Adrenal gland (tissue), 19 donors: ENCODE measurements at places on chromosomes 4 and X. TPM values are rescaled to one million over a fixed set of nuclear protein-coding genes. Genes with fewer than 3 reads are reported as not detected.

DNA sequence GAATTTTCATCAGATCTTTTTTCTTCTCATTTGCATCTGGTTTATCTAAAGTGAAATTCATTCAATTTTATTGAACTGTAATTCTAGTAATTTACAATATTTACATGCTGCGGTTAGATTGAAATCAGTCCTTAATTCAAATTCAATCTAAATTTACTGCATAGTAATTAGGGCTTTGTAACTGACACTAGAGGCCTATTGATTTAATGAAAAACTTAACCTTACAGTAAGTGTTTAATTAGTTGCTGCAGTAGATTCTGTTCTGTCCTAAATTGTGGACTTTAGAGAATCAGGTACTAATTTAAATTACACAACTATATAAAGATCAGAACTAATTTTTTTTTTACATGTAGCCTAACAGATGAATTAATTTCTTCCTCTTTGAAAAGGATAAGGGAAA is 758.8 kb upstream of the TENM3 start:
- no peaks in the 10 kb centered on the region for H3K36me3 ChIP-seq
- DNase-seq = no peak
- no peaks in the 10 kb centered on the region for H3K27me3 ChIP-seq

MAOA gene
- polyA plus RNA-seq = 15.5 TPM

GRCh38 chrX:113522814-113523213 is 682.2 kb upstream of the AMOT start:
- H3K27ac ChIP-seq = no peak overlapping the region
- H3K4me1 ChIP-seq = no peaks in the 10 kb centered on the region
- no peak for DNase-seq
- no peak overlapping the region for H3K4me3 ChIP-seq
- no peaks in the 10 kb centered on the region for H3K36me3 ChIP-seq
- H3K27me3 ChIP-seq = no peaks in the 10 kb centered on the region

- no peaks in the 10 kb centered on the region for H3K27me3 ChIP-seq
- no peaks in the 10 kb centered on the region for H3K36me3 ChIP-seq
- H3K4me3 ChIP-seq = no peak overlapping the region
Observed at GRCh38 chr4:87232216-87232615, 11.8 kb upstream of the KLHL8 start.

RBM46 gene
- polyA plus RNA-seq = not detected

GRCh38 chrX:111410590-111411078 is 1.4 kb downstream of the DCX start:
- no peaks in the 10 kb centered on the region for H3K4me1 ChIP-seq
- no peak overlapping the region for H3K4me3 ChIP-seq
- DNase-seq = no peak

DNA sequence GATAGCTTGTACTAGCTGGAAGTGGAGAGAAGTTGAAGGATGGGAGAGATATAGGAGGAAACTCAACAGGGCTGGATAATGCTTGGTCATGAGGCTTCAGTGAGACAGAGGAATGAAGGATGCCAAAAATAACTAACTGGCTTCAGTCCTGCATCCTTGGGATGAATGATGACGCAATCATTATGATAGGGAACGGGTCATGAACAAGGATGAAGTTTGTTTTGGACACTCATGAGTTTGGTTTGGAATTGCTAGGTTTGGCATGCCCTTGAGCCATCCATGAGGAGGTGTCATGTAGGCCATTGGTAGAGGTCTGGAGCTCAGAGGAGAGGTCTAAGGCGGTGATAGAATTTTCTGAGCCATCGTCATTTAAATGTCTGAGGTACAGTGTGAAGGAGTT is 160.0 kb upstream of the NHS start:
- H3K4me1 ChIP-seq = no peaks in the 10 kb centered on the region
- H3K27me3 ChIP-seq = peaks cover 5% of the 10 kb centered on the region
- DNase-seq = no peak
- H3K4me3 ChIP-seq = no peak overlapping the region
- no peak overlapping the region for H3K27ac ChIP-seq
- H3K36me3 ChIP-seq = no peaks in the 10 kb centered on the region

CLDN34 gene
- not detected for polyA plus RNA-seq

- no peak overlapping the region for H3K27ac ChIP-seq
- H3K4me3 ChIP-seq = no peak overlapping the region
- H3K4me1 ChIP-seq = no peaks in the 10 kb centered on the region
- DNase-seq = no peak
- no peaks in the 10 kb centered on the region for H3K27me3 ChIP-seq
Observed at GRCh38 chr4:168508683-168509082, 11.8 kb downstream of the PALLD start.

STBD1 gene
- polyA plus RNA-seq = 2.6 TPM

DNA sequence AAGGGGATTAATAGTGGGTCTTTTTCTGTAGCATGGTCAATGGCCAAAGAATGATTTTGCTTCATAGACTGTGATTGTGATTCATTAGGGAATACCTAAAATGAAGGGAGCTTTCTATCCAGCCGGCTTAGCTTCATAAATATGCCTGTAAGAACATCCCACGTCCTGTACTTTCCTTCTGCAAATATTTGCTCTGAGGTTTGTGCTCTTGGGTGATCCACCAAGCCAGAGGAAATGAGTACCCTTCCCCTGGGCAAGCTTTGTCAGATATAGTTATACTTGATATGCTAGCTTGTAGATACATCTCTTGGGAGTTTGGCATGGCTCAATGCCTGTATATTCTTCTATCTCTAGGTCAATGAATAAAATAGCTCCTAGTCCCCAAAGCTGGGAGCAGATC is 28.2 kb upstream of the SPARCL1 start:
- H3K36me3 ChIP-seq = no peaks in the 10 kb centered on the region
- no peak overlapping the region for H3K27ac ChIP-seq
- no peaks in the 10 kb centered on the region for H3K4me1 ChIP-seq
- no peak overlapping the region for H3K4me3 ChIP-seq
- H3K27me3 ChIP-seq = no peaks in the 10 kb centered on the region

GRCh38 chr4:173521467-173522159 is 8.4 kb downstream of the HAND2 start:
- no peak overlapping the region for H3K4me3 ChIP-seq
- peaks cover 12% of the 10 kb centered on the region for H3K4me1 ChIP-seq
- no peaks in the 10 kb centered on the region for H3K36me3 ChIP-seq
- DNase-seq = no peak

DNA sequence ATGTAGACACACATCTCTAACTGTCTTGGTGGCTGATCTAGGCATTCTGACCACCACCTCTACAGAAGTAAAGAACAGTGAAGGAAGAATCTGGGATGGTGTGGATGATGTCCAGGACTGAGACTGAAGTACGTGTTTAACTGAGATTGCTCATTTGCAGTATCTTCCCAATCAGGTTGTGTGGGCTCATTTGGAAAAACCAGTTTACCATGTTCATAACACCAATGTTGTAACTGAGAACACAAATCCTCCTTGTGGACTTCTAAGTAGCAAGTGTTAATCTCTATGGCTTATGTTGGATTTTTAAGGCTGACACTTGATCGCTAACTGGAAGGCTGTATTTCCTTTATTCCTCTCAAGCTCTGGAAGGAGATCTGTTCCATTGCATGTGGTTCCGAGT is 144.7 kb downstream of the ZNF518B start:
- no peaks in the 10 kb centered on the region for H3K27me3 ChIP-seq
- no peaks in the 10 kb centered on the region for H3K36me3 ChIP-seq
- no peak for DNase-seq
- no peak overlapping the region for H3K27ac ChIP-seq

RNF150 gene
- polyA plus RNA-seq = 11.7 TPM

GRCh38 chr4:148550788-148551187 is 108.6 kb upstream of the NR3C2 start:
- DNase-seq = no peak
- no peak overlapping the region for H3K27ac ChIP-seq
- H3K36me3 ChIP-seq = no peaks in the 10 kb centered on the region
- no peak overlapping the region for H3K4me3 ChIP-seq

TLR10 gene
- 0.13 TPM for polyA plus RNA-seq

DNA sequence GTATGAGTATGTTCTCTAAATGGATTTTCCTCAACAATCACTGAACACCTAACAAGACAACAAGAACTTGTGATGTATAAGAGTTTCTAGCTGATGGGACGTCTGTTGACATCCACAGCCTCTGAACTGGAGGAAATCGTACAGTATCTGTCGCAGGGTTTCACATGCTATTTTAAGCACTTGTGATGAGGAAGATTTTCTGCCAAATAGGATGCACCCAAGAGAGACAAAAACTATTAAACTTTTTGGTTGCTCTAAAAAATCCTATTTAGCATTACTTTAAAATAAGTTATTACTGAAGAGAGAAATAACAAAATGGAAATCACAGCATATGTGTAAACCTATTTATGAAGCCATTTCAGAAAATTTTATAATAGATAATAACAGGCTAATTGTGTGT is 356.1 kb upstream of the SLC7A11 start:
- no peak overlapping the region for H3K27ac ChIP-seq
- H3K36me3 ChIP-seq = no peaks in the 10 kb centered on the region
- no peak for DNase-seq
- H3K4me1 ChIP-seq = no peaks in the 10 kb centered on the region
- H3K4me3 ChIP-seq = no peak overlapping the region

- no peak overlapping the region for H3K4me3 ChIP-seq
- H3K36me3 ChIP-seq = no peaks in the 10 kb centered on the region
- H3K4me1 ChIP-seq = no peaks in the 10 kb centered on the region
- no peak overlapping the region for H3K27ac ChIP-seq
- DNase-seq = no peak
- peaks cover 26% of the 10 kb centered on the region for H3K27me3 ChIP-seq
Observed at GRCh38 chrX:13533726-13534125, 35.7 kb upstream of the EGFL6 start.

UGT2A1 gene
- polyA plus RNA-seq = not detected
